ENCODE measurements at places on chromosomes 2 and 18.

- no peak for DNase-seq
These were observed 64.7 kb downstream of the CCDC148 start for GRCh38 chr2:158391876-158392275.

- no peak for DNase-seq
These were observed 738.7 kb downstream of the SOCS6 start for GRCh38 chr18:71027531-71027930.

GRCh38 chr18:53941601-53942338 is 282.7 kb downstream of the MBD2 start:
- no peak for DNase-seq

- no peak for DNase-seq
These were observed 23.9 kb downstream of the BAZ2B start for GRCh38 chr2:159592441-159592840.

DNA sequence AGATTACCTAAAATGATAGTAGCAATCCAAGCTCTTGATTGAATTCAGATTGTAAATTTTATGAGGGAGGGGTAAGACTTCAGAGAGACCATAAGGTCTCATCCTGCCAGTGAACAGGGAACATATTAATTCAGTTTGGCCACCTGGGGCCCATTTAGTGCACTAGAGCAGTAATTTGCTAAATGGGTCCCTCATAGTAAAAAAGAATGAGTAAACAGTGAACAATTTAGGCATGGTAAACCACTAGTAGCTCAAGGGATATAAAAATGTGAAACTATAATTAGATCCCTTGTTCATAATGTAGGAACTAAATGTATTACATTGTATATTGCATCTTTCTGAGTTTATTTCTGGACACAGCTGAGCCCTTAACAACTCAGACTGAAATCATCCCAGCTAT is 4.9 kb upstream of the PHLPP1 start:
- peak; percentile 28 for DNase-seq

DNA sequence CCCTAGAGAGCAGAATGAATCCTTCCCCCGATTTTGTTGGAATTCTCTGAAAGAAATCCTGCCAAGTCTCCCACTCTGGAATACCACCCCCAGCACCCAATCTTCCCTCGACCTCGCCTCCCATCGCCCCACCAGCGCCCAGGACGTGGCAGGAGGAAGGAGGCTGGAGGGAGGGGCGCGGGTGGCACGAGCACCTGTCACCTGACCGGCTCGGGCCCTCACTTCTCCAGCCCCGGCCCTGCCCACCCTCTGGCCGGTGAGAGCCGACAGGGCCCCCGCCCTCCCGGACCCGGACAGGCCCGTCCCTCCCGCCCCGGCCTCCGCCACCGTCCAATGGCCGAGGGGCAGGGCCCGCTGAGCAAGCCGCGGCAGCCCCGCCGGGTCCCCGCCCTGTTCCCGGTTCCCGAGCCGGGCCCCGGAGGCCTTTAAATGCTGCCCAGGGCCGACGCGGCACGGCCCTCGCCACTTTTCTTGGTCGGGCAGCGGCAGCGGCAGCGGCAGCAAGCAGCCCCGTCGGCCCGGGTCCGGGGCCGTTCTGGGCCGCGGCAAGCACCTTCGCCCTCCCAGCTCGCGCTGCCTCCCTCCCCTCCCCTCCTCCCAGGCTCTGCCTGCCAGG is at the start of gene LGALSL:
Gene LGALSL (plus strand): TSS at position 393 of the 616 bp plus-strand sequence. CDS start 384 bp downstream, outside the sequence.
- peak; percentile 18 for DNase-seq

DNA sequence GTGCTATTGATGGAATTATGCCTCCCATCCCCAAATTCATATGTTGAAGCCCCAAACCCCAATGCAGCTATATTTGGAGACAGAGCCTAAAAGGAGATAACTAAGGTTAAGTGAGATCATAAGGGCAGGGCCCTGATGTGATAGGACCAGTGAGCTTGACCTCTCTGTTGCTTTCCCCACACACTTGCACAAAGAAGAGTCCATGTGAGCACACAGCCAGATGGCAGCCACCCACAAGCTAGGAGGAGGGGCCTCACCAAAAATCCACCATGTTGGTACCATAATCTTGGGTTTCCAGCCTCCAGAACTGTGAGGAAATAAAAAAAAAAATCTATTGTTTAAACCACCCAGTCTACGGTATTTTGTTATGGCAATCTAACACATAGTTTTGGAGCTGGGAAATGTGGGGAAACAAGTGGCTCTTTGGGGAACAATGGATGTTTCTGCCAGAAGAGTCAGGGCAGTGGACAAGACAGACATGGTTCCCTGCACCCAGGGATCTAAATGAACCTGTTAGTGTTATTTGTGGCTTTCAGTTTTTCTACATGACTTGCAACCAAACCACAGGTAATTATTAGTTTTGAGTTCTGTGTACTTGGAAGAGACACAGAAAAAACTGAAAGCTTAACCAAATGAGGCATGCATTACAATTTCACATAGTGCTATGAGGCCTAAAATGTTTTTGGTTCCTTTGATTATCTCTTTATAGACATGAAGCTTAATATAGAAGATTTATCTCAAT is 259.1 kb downstream of the LTBP1 start:
- no peak for DNase-seq

- peak; percentile 79 for DNase-seq
These were observed 144.1 kb downstream of the PRPF40A start for GRCh38 chr2:152573168-152573567.

DNA sequence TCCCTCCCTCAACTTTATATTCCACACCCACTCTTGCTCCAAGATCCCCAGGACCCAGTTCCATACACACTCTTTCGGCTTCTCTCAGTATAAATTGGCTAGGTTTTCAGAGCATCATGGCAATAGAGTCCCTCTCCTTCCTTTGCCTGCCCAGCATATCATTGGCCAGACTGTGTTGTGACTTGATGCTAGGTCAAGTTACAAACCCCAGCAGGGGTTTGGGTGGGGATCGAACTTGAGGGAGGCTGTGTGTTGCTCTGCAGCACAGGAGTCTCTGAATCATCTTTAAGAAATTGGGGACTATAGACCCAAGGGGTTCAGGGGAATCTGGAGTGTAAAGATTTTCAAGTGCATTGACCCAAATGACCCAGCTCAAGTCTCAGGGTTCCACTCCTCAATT is 477.5 kb upstream of the MEIS1 start:
- no peak for DNase-seq

DNA sequence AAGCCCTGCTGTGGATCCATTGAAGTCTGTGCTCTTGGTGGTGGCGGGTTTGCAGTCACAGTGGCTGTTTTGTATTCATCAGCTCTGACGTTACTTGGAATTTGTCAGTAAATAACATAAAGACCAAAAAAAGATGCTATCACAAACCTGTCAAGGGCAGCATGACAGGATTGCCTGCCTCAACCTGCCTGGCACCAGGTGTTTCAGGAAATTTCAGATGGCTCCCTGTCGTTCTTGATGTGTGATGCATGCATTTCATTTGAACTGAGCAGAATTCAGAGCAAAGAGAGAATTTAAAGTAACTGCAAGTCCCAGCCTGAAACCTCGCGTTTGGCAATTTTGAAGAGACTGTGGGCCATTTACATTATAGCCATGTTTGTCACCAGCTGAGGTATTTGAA is 50.3 kb upstream of the EPC2 start:
- no peak for DNase-seq

- no peak for DNase-seq
These were observed 137.1 kb downstream of the ZEB2 start for GRCh38 chr2:144382849-144383248.

DNA sequence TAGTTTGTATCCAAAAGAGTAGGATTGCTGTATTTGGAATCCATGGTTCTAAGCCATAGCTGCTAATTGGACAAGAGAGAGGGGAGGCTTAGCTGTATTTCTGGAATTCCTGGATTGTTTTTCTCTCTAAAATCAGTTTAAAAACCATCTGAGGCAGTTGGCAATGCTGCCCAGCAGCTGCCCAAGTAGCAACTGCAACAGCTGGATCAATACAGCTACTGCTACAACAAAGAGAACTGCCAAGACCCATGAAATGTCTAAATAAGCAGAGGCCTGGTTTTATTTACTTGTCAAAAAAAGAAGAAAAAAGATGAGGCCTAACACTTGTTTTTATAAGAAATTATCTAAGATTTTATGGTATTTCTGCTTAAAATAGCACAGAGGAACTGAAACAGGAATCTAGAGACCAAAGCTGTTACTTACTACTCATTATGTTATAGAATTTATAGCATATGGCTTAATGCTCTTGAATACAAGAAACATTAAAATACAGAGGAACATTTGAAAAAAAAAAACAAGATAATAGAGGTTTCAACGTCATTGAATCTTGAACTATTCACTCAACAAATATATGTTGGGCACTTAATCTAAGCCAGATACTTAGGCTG is 39.1 kb downstream of the TMEFF2 start:
- no peak for DNase-seq

GRCh38 chr2:112829961-112830681 is 6.5 kb downstream of the IL1B start:
- no peak for DNase-seq

- no peak for DNase-seq
These were observed 47.9 kb upstream of the CCDC150 start for GRCh38 chr2:196591621-196592022.

- no peak for DNase-seq
These were observed 86.7 kb downstream of the GALNT14 start for GRCh38 chr2:31051258-31052140.

DNA sequence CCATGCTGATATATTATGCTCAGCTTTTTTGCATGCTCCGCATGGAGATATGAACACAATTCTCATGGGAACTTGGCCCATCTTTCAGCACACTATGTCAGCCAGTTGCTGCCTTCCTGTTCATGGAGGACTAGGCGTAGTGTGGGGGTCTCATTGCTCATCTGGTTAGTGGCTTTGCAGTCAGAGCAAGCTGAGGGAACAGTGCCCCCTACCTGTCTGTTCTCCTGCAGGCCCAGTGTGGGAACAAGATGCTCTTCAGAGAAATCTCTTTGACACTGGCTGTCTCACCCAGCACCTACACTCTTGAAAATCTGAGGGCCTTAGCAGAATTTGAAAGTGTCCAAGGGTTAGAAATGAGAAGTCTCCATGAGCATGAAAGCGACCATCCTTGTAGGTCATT is 47.1 kb downstream of the SPTBN1 start:
- peak; percentile 54 for DNase-seq

DNA sequence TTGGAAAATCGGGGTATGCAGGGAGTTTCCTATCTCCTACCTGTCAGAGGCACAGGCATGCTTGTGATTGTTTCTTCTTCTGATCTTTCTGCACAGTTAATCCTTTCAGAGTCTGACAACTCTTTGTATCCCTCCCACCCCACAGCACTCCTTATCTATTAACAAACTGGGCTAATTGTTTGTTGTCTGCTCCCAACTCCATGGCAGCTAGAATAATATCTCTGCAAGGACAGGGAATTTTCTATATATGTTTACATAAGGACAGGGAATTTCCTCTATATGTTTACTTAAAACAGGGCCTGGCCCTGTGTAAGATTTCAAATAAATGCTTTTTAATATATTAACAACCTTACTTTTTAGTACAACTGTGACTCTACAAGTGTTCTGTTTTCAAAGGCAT is 36.0 kb upstream of the VRK2 start:
- no peak for DNase-seq
